Endodermal cell (in vitro differentiated cells): ENCODE measurements at places on chromosomes 2 and 18. TPM values are rescaled to one million over a fixed set of nuclear protein-coding genes. Genes with fewer than 3 reads are reported as not detected.

The CYP26B1 gene
- total RNA-seq, result 0.09 TPM in 1 of 2 replicates, not detected in the other

The G6PC2 gene
- total RNA-seq, result not detected in 2 replicates

The ABCB11 gene
- total RNA-seq, result 0.04 and 0.09 TPM in 2 replicates

The FANCL gene
- 64.0 and 64.5 TPM in 2 replicates for total RNA-seq

The CXCR1 gene
- total RNA-seq, result not detected in 2 replicates

The KLHL41 gene
- total RNA-seq, result not detected in 2 replicates

The TANC1 gene
- total RNA-seq, result 2.9 to 10.8 TPM (median 3.4 TPM) in 3 replicates

The WNT10A gene
- not detected in 3 replicates for total RNA-seq

The SCN7A gene
- 0.20 and 0.29 TPM in 2 replicates for total RNA-seq

The SLC23A3 gene
- 0.46 to 0.65 TPM in 2 of 3 replicates, not detected in the other for total RNA-seq

The GAD1 gene
- 20.8 and 26.3 TPM in 2 replicates for total RNA-seq
